ENCODE measurements at places on chromosomes 6 and 20.

DNA sequence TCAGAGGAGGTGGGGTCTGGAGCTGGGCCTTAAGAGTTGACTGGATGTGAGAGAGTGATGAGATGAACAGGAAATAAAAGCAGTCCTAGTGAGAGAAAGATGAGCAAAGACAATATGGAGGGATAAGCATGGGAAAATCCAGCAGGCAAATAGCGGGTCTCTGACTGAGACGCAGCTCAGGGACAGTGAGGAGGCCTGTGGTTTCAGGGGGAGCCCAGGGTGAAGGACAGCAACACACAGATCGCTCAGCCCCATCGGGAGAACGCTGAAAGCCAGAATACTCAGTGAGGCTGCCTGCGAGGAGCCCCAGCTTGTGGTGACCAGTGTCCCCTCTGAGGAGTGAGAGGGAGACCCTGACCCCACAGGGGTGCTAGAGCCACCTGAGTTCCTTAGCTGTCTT is 16.8 kb upstream of the DCDC2 start:
- no peak for DNase-seq

DNA sequence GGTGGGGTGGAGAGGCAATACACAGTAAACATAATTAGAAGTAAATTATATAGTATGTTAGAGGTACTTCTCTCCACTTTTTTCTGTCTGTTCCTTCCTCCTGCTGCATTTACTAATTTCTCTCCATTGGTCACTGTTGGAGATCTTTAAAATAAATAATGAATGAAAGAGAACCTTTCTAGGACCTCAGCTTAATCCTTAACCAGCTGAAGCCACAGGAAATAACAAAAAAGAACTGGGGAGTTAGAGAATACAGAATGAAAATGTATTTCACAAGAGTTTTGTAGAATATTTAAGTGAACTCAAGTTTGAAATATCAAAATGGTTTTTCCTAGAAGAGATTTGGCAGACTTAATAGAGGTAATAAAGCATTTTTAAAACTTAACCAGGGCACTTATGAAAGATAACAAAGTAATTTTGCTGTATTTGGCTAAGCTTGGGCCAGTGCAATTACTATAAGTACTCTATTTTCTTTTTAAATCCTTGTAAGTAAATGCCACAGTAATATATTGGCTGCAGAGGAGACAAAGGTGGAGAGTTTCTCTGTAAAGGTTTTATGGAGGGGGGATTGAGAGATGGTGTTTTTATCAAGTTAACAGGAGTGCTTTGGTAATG is 405.0 kb downstream of the CDKAL1 start:
- no peak for DNase-seq

GRCh38 chr6:165206798-165207197 is 102.6 kb downstream of the C6orf118 start:
- no peak for DNase-seq

GRCh38 chr6:130365166-130366106 is at the start of gene TMEM200A:
Gene TMEM200A, plus strand, starts transcription at chr6:130366017. Its CDS starts 74,406 bp downstream, at chr6:130440423.
- DNase-seq = peak; percentile 47

- no peak for DNase-seq
Observed at GRCh38 chr6:140372064-140372463, 997.6 kb upstream of the CITED2 start.

GRCh38 chr6:157283900-157284737 is 39.2 kb downstream of the TMEM242 start:
- DNase-seq = no peak

DNA sequence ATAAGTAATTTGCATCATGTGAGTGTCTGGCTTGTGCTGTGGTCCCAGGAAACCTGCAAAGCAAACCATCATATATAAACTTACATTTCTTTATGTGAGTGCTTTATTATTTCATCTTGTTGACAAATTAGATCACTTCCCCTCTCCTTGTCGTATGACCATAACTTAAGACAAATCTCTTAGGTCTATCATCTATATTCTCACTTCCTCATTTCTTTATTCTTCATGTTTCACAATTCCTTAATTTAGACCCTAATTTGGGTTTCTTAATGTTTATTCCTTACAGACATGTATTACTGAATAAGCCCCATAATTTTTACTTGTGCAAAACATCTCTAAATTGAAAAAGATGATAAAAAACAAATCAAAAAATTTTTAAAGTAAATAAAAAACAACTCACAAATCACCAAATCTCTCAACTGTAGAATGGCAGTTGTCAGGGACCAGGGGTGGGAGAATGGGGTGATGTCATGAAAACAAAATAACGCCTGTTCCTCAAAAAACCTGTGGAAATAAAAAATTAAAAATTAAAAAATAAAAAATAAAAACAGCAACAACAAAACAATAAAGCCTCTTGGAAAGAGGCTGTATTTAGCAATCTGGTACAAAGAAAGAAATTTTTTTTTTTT is 49.5 kb upstream of the FBXO30 start:
- no peak for DNase-seq

Measured in GM04504 (cell line).